ENCODE measurements at places on chromosomes 12 and 14.

DNA sequence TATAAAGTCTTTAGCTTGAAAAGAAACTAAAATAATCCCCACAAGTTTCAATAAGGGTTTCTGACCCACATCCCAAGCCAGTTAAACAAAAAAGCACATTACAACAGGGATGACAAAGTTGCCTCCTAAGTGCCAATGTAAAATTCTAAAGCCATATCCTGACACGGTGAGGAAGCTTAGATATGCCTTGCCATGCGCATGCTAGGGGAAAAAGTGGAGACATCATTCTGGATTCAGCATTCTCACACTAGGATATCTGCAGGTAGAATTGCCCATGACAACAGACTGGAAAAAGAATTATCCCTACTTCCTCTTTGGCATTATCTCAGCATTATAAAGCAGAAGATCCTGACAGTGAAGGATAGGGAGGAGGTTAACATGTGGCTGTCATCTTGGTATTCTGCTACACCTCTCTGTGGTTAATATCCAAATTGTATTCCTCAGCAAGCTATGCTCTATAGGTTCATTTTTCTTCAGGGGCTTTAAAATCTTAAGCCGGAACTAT is 4.9 kb downstream of the DUSP6 start:
- no peak for DNase-seq

DNA sequence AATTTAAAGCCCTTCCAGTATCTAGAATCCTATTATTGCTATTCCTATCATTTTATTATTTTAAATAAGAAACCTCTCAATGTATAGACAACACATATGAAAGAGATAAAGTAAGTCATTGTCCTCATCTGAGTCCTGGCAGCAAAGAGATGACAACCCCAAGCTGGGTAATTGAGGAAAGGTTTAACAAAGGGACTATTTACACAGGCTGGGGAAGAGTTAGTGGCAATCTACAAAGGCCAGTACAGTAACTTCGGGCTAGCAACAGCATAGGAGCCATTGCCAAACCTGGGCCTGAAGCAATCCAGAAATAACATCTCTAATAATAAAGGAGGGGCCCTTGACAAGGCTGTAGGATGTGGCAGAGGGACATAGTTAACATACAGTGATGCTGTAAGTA is 11.2 kb downstream of the PDE6H start:
- DNase-seq: no peak

GRCh38 chr12:11577658-11578260 is 71.7 kb upstream of the ETV6 start:
- DNase-seq: no peak

DNA sequence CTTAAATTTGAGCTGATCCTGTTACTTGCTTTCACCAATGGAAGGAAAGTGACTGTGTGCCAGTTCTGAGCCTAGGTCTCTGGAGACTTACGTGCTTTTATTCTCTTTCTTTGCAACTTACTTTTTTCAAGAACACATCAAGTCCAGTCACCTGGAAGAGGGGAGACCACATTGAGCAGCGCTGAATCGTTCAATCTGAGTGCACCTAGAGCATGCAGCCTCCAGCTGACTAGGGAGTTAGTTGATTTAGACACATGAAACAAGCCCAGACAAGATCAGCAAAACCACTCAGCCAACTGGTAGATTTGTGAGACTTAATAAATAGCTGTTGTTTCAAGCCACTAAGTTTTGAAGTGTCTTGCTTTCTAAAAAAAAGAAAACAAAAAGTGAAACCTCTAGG is 1014.8 kb upstream of the FBXO33 start:
- DNase-seq: no peak

- DNase-seq: no peak
These were observed 703.4 kb downstream of the NRXN3 start for GRCh38 chr14:78873581-78873980.

- peak; percentile 50 for DNase-seq
These were observed 52.9 kb upstream of the BCL2L14 start for GRCh38 chr12:12017798-12018197.

- no peak for DNase-seq
These were observed 204.7 kb downstream of the BCAT1 start for GRCh38 chr12:24743941-24744793.

- no peak for DNase-seq
These were observed 7.7 kb upstream of the PLEKHG7 start for GRCh38 chr12:92695056-92695455.

- no peak for DNase-seq
These were observed 1.4 kb upstream of the PHC1 start for GRCh38 chr12:8912914-8913313.

- no peak for DNase-seq
These were observed 5.6 kb upstream of the GAPDH start for GRCh38 chr12:6528539-6529235.

DNA sequence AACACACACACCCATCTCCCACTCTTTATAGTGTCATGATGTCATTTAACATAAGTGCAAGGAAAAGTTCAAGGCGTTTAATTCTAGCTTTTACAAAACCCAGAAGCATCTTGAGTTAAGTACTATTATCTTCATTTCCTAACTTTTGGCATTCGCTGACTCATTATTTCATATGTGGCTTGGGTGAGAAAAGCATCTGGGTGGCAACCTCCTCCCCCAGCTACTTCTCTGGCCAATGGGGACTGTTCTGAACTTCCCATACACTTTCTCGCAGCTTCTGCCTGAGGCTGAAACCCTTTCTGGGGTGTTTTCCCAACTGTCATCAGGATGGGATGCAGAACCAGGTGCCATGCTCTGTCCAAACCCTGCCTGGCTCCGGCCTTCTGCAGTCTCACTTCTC is 2.8 kb upstream of the MARK3 start:
- DNase-seq: no peak

GRCh38 chr12:13038491-13039161 is 5.6 kb upstream of the FAM234B start:
- DNase-seq: no peak

GRCh38 chr14:38158468-38158867 is 49.2 kb upstream of the SSTR1 start:
- no peak for DNase-seq

DNA sequence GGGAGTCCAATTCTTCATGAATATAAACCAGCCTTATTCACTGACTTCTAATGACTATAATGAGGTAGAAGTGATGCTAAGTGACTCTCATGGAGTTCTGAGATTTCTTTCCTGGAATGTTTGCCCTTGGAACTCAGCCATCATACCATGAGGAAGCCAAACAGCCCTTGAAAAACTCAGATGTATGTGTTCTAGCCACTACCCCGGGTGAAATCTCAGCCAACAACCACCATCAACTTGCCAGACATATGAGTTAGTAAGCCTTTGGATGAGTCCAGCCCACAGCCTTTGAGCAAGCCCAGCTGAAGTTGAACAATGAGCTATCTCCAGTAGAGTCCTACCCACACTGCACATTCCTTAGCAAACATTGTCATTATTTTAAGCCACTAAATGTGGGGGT is 149.5 kb downstream of the SLC6A15 start:
- no peak for DNase-seq

- no peak for DNase-seq
These were observed 183.8 kb upstream of the GSC start for GRCh38 chr14:94953541-94954260.

Data from D341Med (cell line).